ENCODE measurements at places on chromosomes 2 and 18. TPM values are rescaled to one million over a fixed set of nuclear protein-coding genes. Genes with fewer than 3 reads are reported as not detected.

Gene SLC4A3
- total RNA-seq = 3.6 TPM

Gene DYNAP
- not detected for total RNA-seq

Gene SLC38A11
- 0.43 TPM for total RNA-seq

Gene PLEK
- total RNA-seq = 0.32 TPM
